NCI-H2107 (cell line): ENCODE measurements at places on chromosomes 4 and X.

- DNase-seq: no peak
These were observed 483.0 kb upstream of the NDST4 start for GRCh38 chr4:115596265-115597001.

DNA sequence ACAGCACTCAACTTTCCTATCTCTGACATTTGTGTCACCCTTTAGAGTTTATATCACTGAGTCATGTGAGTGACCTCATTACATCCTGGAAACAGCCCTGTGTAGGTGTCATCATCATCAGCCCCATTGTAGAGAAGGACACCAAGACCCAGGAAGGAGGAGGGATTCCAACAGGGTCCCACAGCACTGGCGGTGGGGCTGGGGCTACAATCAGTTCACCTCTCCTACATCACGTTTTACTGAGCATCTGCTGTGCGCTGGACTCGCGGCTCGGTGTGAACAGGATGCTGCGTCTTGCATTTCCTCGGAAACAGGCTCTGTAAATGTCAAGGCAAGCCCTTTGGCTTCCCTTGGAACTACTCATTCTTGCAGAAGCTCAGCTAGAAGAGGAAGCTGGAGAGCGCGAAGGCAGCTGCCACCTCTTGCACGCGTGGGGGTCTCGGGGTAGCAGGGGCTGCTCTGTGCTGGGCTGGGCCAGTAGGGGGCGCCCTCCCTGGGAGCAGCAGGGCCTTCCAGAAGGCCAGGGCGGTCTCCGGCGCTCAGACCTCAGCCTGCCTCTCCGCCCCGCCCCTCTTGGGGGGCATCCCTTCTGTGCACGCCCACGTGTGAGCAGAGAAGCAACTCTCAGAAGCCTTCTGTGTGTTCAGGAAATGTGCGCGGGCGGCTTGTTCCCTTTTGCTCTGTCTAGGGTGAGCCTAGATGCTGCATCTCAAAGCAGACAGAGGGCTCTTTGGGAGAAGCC is 29.0 kb downstream of the REELD1 start:
- no peak for DNase-seq

GRCh38 chr4:156556336-156556735 is 415.3 kb downstream of the PDGFC start:
- no peak for DNase-seq

DNA sequence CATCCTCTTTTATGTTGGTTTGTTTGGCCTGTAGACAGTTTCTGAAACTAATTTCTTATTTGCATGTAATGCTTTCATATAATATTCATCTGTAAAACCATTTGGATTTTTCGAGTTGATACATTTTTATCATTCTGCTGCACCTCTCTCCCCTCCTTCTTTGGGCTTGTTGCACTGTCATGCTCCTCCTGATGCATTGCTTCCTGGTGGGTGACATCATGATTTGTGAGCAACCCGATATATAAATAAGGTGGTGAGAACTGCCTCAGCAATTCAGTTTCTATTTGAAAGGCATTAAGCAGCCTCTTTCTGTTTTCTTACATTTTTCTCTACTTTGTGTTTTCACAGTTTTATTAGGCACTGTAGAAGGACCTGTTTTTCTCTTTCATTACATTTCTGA is 515.7 kb downstream of the RPA4 start:
- DNase-seq: no peak

GRCh38 chr4:124804041-124804440 is 91.5 kb upstream of the ANKRD50 start:
- DNase-seq: no peak
